Transverse colon (tissue), 4 donors: ENCODE measurements at places on chromosomes 11 and 22. TPM values are rescaled to one million over a fixed set of nuclear protein-coding genes. Genes with fewer than 3 reads are reported as not detected.
A peak's percentile ranks its signal among the peaks of the same experiment; 100 is the strongest.

Gene PYGM
- 7.9 TPM for total RNA-seq

Gene CXCR5
- not detected for total RNA-seq

DNA sequence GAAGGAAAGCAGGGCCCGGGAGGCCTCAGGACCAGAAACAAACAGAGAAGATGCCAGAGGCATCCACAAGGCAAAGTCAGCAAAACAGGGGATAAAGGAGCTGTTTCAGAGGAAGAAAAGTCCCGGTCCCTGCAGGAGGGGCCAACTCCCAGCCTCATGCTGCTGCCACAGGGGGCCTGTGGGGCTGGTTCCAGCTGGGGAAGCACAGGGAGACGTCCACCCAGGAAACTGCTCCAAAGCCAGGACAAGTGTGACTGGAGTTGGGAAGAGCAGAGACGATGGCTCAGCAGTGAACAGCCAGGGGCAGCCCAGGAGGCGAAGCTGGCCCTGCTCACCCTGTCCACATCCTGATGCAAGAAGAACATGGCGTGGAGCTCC lies 454.4 kb downstream of the BRD1 start:
- no peaks in the 10 kb centered on the region for H3K36me3 ChIP-seq
- no peak overlapping the region for H3K27ac ChIP-seq
- no peaks in the 10 kb centered on the region for H3K4me1 ChIP-seq
- peaks cover 13% of the 10 kb centered on the region for H3K27me3 ChIP-seq
- no peak overlapping the region for H3K4me3 ChIP-seq
- no peak for DNase-seq

- no peaks in the 10 kb centered on the region for H3K4me1 ChIP-seq
- DNase-seq = no peak
- no peak overlapping the region for H3K4me3 ChIP-seq
- no peaks in the 10 kb centered on the region for H3K27me3 ChIP-seq
Observed at GRCh38 chr11:123973816-123974215, 3.8 kb downstream of the OR10S1 start.

- H3K27me3 ChIP-seq = no peaks in the 10 kb centered on the region
- H3K36me3 ChIP-seq = no peaks in the 10 kb centered on the region
- H3K27ac ChIP-seq = peak overlapping the region; percentile 64
- H3K4me3 ChIP-seq = no peak overlapping the region
- peak; percentile 39 for DNase-seq
Observed at GRCh38 chr11:44755556-44756523, 29.1 kb downstream of the TSPAN18 start.

Gene FAM118B
- 44.5 TPM for total RNA-seq

- H3K27me3 ChIP-seq = no peaks in the 10 kb centered on the region
- peaks cover 14% of the 10 kb centered on the region for H3K4me1 ChIP-seq
- no peak overlapping the region for H3K27ac ChIP-seq
- no peaks in the 10 kb centered on the region for H3K36me3 ChIP-seq
- no peak for DNase-seq
- H3K4me3 ChIP-seq = no peak overlapping the region
Observed at GRCh38 chr11:18696638-18697225, 1.8 kb upstream of the TMEM86A start.

Gene PANX3
- not detected for total RNA-seq

Gene IL17REL
- 1.9 TPM for total RNA-seq

Gene C11orf16
- not detected for total RNA-seq

DNA sequence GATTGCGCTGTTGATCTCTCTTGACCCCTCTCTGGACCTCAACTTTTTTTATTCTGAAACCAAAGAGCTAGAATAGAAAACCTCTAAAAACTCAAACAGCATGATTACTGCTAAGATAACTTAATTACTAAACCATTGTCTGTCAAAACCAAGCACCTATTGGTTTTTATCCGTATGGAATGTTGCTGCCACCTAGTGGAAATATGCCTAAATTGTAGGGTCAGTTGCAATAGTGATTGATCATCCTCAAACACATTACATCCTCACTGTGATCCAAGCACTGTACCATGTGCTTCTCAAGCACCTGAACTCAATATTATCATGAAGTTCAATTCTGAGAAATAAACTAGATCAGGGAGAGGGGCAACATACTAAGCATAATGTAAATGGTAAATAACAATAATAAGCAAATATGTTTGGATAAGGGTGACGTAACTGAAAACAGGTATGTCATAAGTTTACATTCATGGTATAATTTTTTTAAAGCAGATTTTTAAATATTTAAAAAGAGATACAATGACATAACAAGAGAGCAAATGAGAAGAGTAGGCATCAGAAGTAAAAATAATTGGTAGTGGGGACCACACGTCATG lies 3.8 kb upstream of the OR5A2 start:
- no peak overlapping the region for H3K4me3 ChIP-seq
- H3K36me3 ChIP-seq = no peaks in the 10 kb centered on the region
- no peak overlapping the region for H3K27ac ChIP-seq
- no peak for DNase-seq
- no peaks in the 10 kb centered on the region for H3K4me1 ChIP-seq

Gene NUP98
- total RNA-seq = 103 TPM

Gene WT1
- total RNA-seq = 0.55 TPM

- no peak overlapping the region for H3K4me3 ChIP-seq
- no peaks in the 10 kb centered on the region for H3K27me3 ChIP-seq
- no peaks in the 10 kb centered on the region for H3K4me1 ChIP-seq
- H3K36me3 ChIP-seq = peaks cover 75% of the 10 kb centered on the region
- no peak for DNase-seq
Observed at GRCh38 chr11:68169442-68169841, 43.7 kb downstream of the KMT5B start.

GRCh38 chr11:578276-579035 lies 2.2 kb downstream of the PHRF1 start:
- peaks cover 45% of the 10 kb centered on the region for H3K4me1 ChIP-seq
- peak overlapping the region; percentile 89 for H3K4me3 ChIP-seq
- H3K36me3 ChIP-seq = peaks cover 8% of the 10 kb centered on the region
- no peak for DNase-seq

DNA sequence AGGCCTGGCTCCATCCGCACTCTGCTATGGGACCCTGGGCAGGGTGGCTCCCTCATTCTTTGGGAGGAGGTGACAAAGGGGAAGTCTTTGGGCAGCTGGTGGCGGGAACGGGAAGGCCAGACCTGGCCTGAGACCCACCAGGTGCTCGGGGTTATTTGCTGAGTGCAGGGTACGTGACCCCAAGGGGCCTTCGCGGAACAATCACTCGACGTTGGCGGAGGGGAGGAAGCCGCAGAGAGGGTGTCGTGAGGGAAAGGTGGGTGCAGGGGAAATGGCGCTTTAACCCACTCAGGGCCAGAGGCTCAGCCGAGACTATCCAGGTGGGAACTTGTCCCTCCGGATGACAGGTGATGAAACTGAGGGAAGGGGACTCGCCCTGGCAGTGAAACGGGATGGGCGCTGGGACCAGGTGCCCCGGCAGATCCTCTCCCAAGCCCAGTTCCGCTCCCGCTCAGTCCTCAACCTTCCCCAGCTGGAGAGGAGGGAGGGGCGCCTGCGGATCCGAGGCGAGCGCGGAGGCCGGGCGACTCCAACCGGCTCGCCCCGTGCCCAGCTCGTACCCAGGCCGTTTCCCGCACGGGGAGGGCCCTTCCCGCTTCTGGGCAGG lies 911 bp downstream of the A4GALT start:
- peaks cover 17% of the 10 kb centered on the region for H3K4me1 ChIP-seq
- no peak for DNase-seq
- H3K4me3 ChIP-seq = peak overlapping the region; percentile 64
- no peaks in the 10 kb centered on the region for H3K36me3 ChIP-seq
- H3K27me3 ChIP-seq = peaks cover 68% of the 10 kb centered on the region

- H3K4me1 ChIP-seq = no peaks in the 10 kb centered on the region
- H3K4me3 ChIP-seq = no peak overlapping the region
Observed at GRCh38 chr11:32786811-32787210, 7.7 kb downstream of the CCDC73 start.

DNA sequence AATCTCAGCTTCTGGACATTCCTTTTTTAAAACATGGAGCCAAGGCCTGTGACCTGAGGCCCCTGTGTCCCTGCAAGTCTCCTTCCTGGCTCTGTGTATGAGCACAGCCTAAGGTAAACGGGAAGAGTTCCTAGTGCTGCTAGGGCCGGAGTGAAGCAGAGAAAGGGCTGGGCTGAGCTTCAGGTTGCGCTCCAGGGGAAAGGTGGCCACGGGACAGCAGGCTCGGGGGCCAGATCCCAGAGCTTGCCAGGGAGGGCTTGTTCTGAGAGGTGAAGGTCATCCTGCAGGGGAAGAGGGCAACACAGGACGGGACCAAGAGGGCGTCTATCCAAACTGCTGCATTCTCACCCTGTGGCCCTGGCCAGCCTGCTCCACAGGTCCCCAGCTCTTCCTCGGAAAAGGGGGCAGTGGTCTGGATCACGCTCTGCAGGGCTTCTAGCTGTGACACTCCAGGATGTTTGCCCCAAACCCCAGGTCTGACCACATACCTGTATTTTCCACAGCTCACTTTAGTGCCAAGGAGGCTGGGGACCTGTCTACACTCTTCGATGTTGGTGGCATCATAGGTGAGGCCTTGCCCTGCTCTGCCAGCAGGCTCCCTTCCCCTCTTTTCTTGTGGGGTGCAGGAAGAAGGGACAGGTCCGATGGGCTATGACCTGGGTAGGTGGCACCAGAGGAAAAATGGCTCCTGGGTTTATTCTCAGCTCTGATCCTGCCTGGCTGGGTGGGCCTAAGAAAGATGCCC lies 20.4 kb downstream of the SLC37A2 start:
- H3K4me1 ChIP-seq = no peaks in the 10 kb centered on the region
- H3K27ac ChIP-seq = no peak overlapping the region
- no peaks in the 10 kb centered on the region for H3K36me3 ChIP-seq
- no peak for DNase-seq

DNA sequence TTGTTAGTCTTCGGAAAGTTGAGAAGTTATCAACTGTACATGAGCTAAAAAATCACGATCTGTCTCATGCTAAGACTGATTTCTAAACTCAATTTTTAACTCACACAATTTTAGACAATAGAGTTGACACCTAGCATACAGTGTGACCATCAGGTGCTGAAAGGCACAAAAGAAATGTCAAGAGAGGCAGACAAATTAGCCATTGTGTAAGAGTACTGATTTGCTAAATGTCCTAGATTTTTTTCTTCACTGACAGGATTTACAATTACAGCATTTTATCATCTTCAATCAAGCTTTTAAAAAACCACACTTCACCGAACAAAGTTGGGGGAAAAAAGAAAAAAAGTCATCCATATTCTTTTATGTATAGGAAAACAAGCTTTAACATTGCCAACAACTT lies 7.0 kb downstream of the LGR4 start:
- H3K36me3 ChIP-seq = no peaks in the 10 kb centered on the region
- H3K4me3 ChIP-seq = no peak overlapping the region
- DNase-seq = no peak
- peak overlapping the region; percentile 92 for H3K27ac ChIP-seq
- no peaks in the 10 kb centered on the region for H3K27me3 ChIP-seq
- H3K4me1 ChIP-seq = peaks cover 39% of the 10 kb centered on the region

DNA sequence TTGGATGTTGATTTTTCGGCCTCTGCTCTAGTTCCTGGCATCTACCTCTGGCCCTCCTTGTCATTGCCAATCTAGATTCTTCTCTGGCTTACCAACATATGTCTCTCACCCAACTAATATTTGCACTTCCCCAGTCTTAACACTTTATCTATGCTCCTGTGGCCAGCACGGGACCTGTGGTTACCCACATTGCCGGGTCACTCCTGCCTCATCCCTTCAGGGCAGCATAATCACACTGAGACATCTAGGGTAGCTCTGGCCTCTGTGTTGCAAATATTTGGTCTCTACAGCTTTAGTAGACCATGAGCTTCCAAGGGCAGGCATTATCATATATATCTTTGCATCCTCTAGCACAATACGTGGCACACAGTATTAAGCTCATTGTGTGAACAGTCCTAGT lies 182.0 kb upstream of the ARHGAP20 start:
- no peaks in the 10 kb centered on the region for H3K4me1 ChIP-seq
- no peaks in the 10 kb centered on the region for H3K27me3 ChIP-seq
- H3K27ac ChIP-seq = no peak overlapping the region
- no peaks in the 10 kb centered on the region for H3K36me3 ChIP-seq
- H3K4me3 ChIP-seq = no peak overlapping the region

- no peaks in the 10 kb centered on the region for H3K27me3 ChIP-seq
- H3K4me1 ChIP-seq = no peaks in the 10 kb centered on the region
- peak; percentile 34 for DNase-seq
- no peak overlapping the region for H3K27ac ChIP-seq
Observed at GRCh38 chr11:43852057-43852636, 28.5 kb upstream of the ALKBH3 start.

Gene SAA2
- 1.1 TPM for total RNA-seq

- no peaks in the 10 kb centered on the region for H3K36me3 ChIP-seq
- no peak overlapping the region for H3K27ac ChIP-seq
- no peaks in the 10 kb centered on the region for H3K4me1 ChIP-seq
- DNase-seq = no peak
Observed at GRCh38 chr22:19505735-19506126, 18.5 kb downstream of the CLDN5 start.

Gene LINC01488
- total RNA-seq = not detected

GRCh38 chr22:21803811-21804249 lies 63.6 kb downstream of the MAPK1 start:
- no peak overlapping the region for H3K27ac ChIP-seq
- H3K4me1 ChIP-seq = peaks cover 4% of the 10 kb centered on the region
- no peaks in the 10 kb centered on the region for H3K36me3 ChIP-seq
- H3K4me3 ChIP-seq = no peak overlapping the region
- no peaks in the 10 kb centered on the region for H3K27me3 ChIP-seq

Gene CNTF
- total RNA-seq = 2.1 TPM

DNA sequence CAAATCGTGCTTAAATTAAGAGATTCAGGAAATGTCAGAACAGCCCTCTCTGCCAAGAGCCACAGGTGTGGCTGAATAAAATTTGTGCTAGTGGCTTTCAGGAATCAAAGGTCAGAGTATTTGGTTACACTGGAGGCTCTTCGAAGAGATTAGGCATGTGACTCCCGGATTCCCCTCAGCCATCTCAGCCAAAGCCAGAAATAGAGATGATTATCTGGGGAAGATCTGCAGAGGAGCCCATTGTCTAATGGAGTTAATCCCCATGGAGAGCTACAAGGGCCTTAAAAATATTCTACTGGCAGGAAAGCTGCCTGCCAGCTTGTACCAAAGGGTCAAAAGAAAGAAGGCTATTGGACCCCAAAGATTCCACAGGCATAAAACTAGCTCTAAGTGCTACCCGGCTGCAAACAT lies 1259.5 kb downstream of the TBC1D22A start:
- H3K36me3 ChIP-seq = no peaks in the 10 kb centered on the region
- no peak overlapping the region for H3K4me3 ChIP-seq
- H3K27me3 ChIP-seq = no peaks in the 10 kb centered on the region
- no peaks in the 10 kb centered on the region for H3K4me1 ChIP-seq
- DNase-seq = no peak

GRCh38 chr22:35838855-35839576 lies 121.3 kb downstream of the APOL5 start:
- peak overlapping the region; percentile 89 for H3K27ac ChIP-seq
- peak; percentile 28 for DNase-seq
- H3K4me3 ChIP-seq = no peak overlapping the region
